Bronchus fibroblast of lung (primary cell): ENCODE measurements at places on chromosomes 3 and 15. TPM values are rescaled to one million over a fixed set of nuclear protein-coding genes. Genes with fewer than 3 reads are reported as not detected.

Gene KCNMB3
- 0.34 and 0.89 TPM in 2 replicates for total RNA-seq

Gene TRIM59
- total RNA-seq, result 36.7 and 39.2 TPM in 2 replicates

Gene TJP1
- total RNA-seq, result 58.0 and 64.7 TPM in 2 replicates

Gene FETUB
- total RNA-seq, result not detected in 2 replicates

Gene SYNPR
- not detected in 2 replicates for total RNA-seq

Gene CCDC54
- not detected in 2 replicates for total RNA-seq

Gene HYAL1
- 3.1 and 3.4 TPM in 2 replicates for total RNA-seq

Gene CYP8B1
- not detected in 2 replicates for total RNA-seq

Gene SCAMP2
- 44.6 and 52.6 TPM in 2 replicates for total RNA-seq

Gene CSTA
- 1.0 TPM in 1 of 2 replicates, not detected in the other for total RNA-seq

Gene PIF1
- 22.0 and 26.9 TPM in 2 replicates for total RNA-seq

Gene FBXO40
- total RNA-seq, result not detected in 2 replicates

Gene PLOD2
- 49.2 and 56.5 TPM in 2 replicates for total RNA-seq

Gene C2CD4A
- total RNA-seq, result not detected in 2 replicates

Gene RARB
- total RNA-seq, result 7.3 and 8.7 TPM in 2 replicates

Gene MYD88
- total RNA-seq, result 23.0 and 28.5 TPM in 2 replicates

Gene SLC24A5
- total RNA-seq, result not detected in 2 replicates

Gene CPEB1
- 2.4 and 4.3 TPM in 2 replicates for total RNA-seq

Gene IL12A
- 2.4 and 4.5 TPM in 2 replicates for total RNA-seq

Gene MGLL
- total RNA-seq, result 49.4 and 49.8 TPM in 2 replicates

Gene C3orf22
- not detected in 2 replicates for total RNA-seq

Gene PLSCR4
- total RNA-seq, result 4.2 and 4.6 TPM in 2 replicates

Gene CCR2
- total RNA-seq, result not detected in 2 replicates

Gene UCN2
- 1.7 and 1.9 TPM in 2 replicates for total RNA-seq

Gene ARNT2
- total RNA-seq, result 8.4 and 9.1 TPM in 2 replicates

Gene ST3GAL6
- 0.74 and 3.0 TPM in 2 replicates for total RNA-seq

Gene GOLGA8N
- total RNA-seq, result 0.84 and 2.1 TPM in 2 replicates

Gene RYR3
- not detected in 2 replicates for total RNA-seq

Gene COL6A5
- not detected in 2 replicates for total RNA-seq

Gene CPN2
- total RNA-seq, result not detected in 2 replicates

Gene TOP2B
- 43.9 and 63.9 TPM in 2 replicates for total RNA-seq

Gene SKOR1
- total RNA-seq, result 0.17 TPM in 1 of 2 replicates, not detected in the other
